Activated T-helper 17 cell treated with anti-CD3 and anti-CD28 coated beads, Interleukin-2, amount 50 U/mL, for 72 hours (primary cell): ENCODE measurements at places on chromosomes 3 and 15. TPM values are rescaled to one million over a fixed set of nuclear protein-coding genes. Genes with fewer than 3 reads are reported as not detected.
A peak's percentile ranks its signal among the peaks of the same experiment; 100 is the strongest.

DNA sequence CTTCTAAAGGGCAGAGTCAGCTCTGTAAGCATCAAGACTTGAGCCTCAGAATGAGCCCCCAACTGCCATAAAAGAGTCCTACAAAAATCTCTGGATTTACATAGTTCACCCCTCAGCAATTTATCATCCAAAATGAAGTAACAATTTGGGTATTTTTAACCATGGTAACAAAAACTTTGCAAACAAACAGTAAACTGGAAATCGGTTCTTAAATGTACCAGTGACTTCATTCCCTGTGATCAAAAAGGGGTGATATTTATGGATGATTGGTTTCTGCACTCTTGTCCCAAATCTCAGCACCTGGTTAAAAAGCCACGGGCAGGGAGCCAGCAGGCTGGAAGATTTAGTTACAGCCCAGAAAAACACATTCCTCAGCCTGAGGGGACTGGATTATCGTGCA, 73.6 kb downstream of the TFG start:
- H3K27me3 ChIP-seq = no peaks in the 10 kb centered on the region
- no peaks in the 10 kb centered on the region for H3K4me1 ChIP-seq
- H3K36me3 ChIP-seq = no peaks in the 10 kb centered on the region
- ATAC-seq = no peak
- H3K4me3 ChIP-seq = no peak overlapping the region

- H3K27me3 ChIP-seq = peaks cover 8% of the 10 kb centered on the region
- H3K4me1 ChIP-seq = no peaks in the 10 kb centered on the region
- ATAC-seq = no peak
- H3K36me3 ChIP-seq = no peaks in the 10 kb centered on the region
Observed at GRCh38 chr3:134937256-134938028, 142.4 kb downstream of the EPHB1 start.

- peaks cover 8% of the 10 kb centered on the region for H3K27me3 ChIP-seq
- H3K27ac ChIP-seq = no peak overlapping the region
- no peak for ATAC-seq
- H3K4me1 ChIP-seq = no peaks in the 10 kb centered on the region
- no peak overlapping the region for H3K4me3 ChIP-seq
Observed at GRCh38 chr3:194957743-194958240, 272.1 kb downstream of the FAM43A start.

- no peak overlapping the region for H3K4me3 ChIP-seq
- peak; percentile 40 for ATAC-seq
- peaks cover 9% of the 10 kb centered on the region for H3K4me1 ChIP-seq
- H3K27ac ChIP-seq = no peak overlapping the region
- peaks cover 3% of the 10 kb centered on the region for H3K27me3 ChIP-seq
Observed at GRCh38 chr15:39925112-39925842, 5.2 kb upstream of the GPR176 start.

DNA sequence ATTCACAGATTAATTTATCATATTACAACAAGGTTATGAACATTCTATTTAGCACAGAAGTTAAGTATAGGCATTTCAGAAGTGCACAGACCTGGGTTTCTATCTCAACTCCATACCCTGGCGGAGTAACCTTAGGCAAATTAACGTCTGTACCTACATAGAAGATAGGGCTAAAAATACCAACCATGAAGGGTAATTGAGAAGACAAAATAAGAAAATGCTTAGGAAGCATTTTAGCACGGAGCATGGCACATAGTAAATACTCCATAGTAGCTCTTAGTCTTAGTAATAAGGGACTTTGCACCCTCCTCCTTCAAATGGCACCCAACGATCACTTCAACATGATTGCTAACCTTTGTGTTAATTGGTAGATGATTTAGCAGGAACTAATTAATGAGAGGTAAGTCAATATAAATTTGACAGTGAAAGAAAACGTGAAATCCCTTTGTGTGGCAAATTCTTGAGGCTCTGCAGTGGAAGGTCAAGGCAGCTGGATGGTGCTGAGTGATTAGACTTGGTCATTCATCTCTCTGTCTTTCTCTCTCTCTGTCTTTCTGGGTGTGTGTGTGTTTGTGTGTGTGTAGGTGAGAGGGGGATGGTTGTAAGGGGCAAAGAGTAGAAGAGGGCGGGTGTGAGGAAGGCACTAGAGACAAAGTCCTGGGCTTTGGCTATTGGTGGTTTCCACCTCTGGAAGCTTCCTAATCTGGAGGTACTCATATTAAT, 131.1 kb upstream of the PHLDB2 start:
- no peaks in the 10 kb centered on the region for H3K27me3 ChIP-seq
- no peaks in the 10 kb centered on the region for H3K4me1 ChIP-seq
- H3K4me3 ChIP-seq = no peak overlapping the region
- no peak for ATAC-seq

SPTSSB gene
- not detected for total RNA-seq

GRCh38 chr3:170660139-170660538, 74.3 kb upstream of the SLC7A14 start:
- H3K4me3 ChIP-seq = no peak overlapping the region
- no peaks in the 10 kb centered on the region for H3K27me3 ChIP-seq
- ATAC-seq = no peak
- no peak overlapping the region for H3K27ac ChIP-seq
- H3K36me3 ChIP-seq = no peaks in the 10 kb centered on the region
- no peaks in the 10 kb centered on the region for H3K4me1 ChIP-seq

DNA sequence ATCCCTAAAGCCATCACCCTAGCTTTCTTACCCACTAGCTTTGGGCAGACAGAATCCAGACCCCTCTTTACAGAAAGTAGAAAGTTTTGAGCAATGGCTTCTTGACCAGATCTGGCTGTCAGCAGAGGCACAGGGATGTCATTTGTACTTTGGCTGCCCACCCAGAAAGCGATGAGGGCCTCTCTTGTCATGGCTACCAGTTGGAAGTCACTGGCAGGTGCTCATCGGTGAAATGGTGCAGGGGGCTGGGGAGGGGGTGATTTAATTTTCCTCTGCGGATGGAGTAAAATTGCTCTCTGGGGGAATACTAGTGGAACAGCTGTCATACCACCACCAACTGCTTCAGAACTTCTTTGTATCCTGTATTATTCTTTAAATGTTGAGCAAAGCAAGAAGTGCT, 393.7 kb downstream of the LSAMP start:
- no peak for ATAC-seq
- no peak overlapping the region for H3K4me3 ChIP-seq
- H3K36me3 ChIP-seq = no peaks in the 10 kb centered on the region
- no peak overlapping the region for H3K27ac ChIP-seq
